ENCODE measurements at places on chromosomes 2 and 18.
A peak's percentile ranks its signal among the peaks of the same experiment; 100 is the strongest.

GRCh38 chr2:26786207-26787028 lies 562 bp downstream of the CENPA start:
- no peak for DNase-seq

GRCh38 chr18:53701697-53702096 lies 522.8 kb downstream of the MBD2 start:
- DNase-seq: no peak

DNA sequence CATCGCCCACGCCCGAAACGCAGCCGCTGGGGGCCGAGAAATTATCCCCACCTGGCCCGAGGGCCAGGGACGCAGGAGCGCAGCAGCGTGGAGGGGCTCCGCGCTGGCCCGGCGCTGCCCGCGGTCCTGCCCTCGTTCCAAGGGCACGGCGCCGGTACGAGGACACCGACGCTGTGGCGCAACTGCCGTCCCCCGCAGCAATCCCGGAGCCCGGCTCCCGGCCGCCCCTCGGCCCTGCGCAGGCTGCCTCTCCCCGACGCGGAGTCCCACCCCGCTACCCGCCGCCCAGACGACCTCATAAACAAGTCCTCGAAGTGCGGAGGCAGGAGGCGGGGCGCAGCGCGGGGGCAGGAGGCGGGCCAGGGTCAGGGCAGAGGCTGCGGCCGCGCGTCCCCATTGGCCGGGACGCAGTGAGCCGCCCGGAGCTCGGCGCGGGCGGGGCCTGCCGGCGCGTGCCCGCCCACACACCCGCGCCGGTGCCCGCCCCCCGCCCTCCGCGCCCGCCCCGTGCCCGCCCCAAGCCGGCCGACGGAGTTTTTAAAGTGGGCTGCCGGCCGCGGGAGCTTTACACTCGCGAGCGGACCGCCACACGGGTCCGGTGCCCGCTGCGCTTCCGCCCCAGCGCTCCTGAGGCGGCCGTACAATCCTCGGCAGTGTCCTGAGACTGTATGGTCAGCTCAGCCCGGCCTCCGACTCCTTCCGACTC lies at the start of gene EPAS1:
Gene EPAS1 (plus strand): TSS at position 568 of the 706 bp plus-strand sequence. CDS start 505 bp downstream, outside the sequence.
- DNase-seq: peak; percentile 79

- DNase-seq: no peak
These were observed 44.0 kb downstream of the TTC32 start for GRCh38 chr2:19857806-19858205.

DNA sequence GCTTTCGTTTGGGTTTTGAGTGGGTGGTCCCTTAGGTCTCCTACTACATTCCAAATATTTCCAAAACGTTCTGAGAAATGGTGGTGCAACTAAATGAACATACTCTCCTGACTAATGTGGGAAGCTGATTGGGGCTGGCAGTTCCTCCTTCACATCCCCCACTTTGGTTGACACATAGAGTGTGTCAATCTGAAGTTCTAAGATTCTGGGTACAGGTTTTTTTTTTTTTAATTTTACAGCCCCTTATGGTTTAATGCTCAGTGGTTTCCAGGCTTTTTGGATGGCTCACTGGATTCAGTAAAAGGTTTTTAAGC lies 58.4 kb upstream of the ITGB6 start:
- DNase-seq: no peak

DNA sequence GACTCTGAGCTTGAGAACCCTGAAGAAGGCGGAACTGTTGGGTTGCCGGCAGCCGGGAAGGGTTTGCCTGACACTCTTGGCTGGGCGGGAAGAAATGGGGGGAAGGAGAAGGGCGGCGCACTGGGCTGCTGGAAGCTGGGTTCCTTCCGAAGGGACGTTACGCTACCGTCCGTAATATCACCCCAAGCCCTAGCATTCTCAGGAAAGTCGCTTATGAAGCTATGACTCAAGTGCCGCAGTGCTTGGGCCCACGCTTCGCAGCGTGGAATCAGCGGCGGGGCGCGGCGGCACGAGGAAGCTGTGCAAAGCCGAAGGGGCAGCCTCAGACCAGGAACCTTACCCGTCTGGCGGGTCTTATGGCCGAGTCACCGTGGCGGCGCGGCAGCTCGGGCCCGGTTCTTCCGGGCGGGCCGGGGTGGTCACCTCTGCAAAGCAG lies 50.2 kb upstream of the SIGLEC15 start:
- peak; percentile 45 for DNase-seq

- DNase-seq: no peak
These were observed 75.5 kb downstream of the DTNB start for GRCh38 chr2:25597881-25598280.

DNA sequence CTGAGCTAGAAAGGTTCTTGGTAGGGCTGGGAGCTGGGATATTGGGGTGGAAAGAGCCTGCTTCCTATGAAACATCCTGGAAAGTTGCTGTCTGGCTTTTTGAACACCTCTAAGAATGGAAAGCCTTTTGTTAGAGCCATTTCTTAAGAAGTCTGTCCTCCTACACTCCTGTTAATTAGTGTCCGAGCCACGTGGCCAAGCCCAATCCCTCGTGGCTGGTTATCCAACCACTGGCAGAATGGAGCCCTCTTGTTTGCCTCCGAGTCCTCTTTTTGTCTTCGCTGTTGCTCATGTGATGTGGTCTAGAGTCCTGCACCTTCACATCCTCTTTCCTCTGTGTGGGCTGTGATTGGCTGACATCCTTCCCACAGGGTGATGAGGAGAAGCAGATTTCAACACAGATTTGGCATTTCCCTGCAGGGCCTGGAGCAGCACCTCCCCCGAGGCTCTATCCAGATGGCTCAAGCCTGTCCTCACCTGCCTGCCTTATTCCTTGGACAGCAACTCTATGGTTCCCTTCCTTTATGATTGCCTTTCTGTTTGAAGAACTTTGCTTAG lies 8.2 kb upstream of the TOGARAM2 start:
- DNase-seq: no peak

DNA sequence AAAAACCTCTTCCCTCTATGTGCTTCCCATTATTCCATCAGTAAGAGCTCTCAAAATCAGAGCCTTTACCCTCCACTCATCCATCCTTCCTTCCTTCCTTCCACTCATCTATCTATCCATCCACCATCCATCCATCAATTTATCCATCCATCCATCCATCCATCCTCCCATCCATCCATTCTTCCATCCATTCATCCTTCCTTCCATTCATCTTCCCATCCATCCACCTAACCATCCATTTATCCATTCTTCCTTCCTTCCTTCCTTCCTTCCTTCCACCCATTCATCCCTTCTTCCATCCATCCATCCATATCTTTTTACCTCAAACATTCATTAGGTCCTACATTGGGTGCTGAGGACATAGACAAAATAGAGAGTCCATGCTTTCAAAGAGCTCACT lies 19.4 kb upstream of the KCNF1 start:
- DNase-seq: no peak

- DNase-seq: no peak
These were observed 42.5 kb downstream of the LYPD1 start for GRCh38 chr2:132627536-132627935.

GRCh38 chr2:53177327-53177726 lies 590.3 kb upstream of the CHAC2 start:
- DNase-seq: no peak

GRCh38 chr2:196638765-196639164 lies 750 bp upstream of the CCDC150 start:
- DNase-seq: no peak

DNA sequence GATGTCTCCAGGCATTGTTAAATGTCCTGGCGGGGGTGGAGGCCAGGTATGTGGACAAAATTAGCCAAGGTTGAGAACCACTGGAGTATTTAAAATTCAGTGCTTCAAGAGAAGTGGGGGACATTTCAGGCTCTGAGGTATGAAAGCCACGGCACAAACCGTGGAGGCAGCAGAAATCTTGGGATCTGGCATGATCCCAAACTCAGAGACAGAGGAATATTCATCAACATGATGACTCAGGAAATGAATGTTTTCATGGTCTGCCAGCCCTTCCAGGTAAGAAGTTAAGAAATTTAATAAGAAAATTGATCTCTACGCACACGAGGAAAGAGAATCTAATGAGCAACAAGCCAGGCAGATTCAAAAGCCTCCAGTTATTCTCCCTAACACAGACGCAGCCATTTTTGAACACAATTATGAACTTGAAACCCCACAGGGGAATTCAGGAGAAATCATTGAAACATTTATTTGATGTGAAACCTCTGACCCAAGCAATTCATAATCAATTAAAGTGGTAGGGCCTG lies 11.3 kb upstream of the GRP start:
- DNase-seq: no peak

- no peak for DNase-seq
These were observed 40.0 kb downstream of the DNMT3A start for GRCh38 chr2:25301453-25302352.

DNA sequence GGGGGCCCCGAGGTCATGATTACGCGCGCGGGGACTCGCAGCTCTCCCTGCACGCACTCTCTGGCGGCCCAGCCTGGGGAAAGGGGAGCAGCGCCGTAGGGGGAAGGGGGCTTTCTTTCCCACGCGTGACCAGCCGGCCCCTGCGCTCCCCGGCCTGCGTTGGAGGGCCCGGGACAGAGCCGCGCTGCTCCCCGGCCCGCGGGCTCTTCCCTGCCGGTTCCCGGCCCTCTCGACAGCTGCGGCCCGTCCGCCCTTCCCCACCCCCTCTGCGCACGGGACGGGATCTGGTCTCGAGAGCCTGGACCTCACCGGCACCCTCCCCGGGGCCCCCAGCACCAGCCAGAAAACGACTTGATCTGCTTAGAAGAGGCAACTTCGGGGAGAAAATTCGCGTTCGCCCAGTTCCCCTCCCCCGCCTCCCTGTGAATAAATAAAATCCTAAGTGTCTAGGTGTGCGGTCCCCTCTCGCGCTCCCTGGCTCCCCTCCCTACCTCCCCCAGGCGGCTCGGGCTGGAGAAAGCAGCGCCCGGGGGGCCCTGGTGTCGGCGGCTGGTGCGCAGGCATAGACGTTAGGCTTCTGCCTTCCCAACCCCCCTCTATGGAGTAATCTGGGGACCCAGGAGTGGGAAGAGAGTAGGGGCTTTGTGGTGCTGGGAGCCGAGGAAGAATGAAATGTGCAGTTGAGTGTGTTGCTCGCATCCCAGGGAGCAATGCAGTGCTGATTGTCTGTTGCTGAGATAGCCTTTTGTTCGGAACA lies 803 bp upstream of the FIGN start:
- DNase-seq: no peak

- DNase-seq: no peak
These were observed 3.4 kb downstream of the RPS27A start for GRCh38 chr2:55235724-55236538.

GRCh38 chr2:234548695-234549420 lies 52.0 kb upstream of the ARL4C start:
- no peak for DNase-seq

GRCh38 chr2:192060161-192060560 lies 134.6 kb downstream of the TMEFF2 start:
- DNase-seq: peak; percentile 14

DNA sequence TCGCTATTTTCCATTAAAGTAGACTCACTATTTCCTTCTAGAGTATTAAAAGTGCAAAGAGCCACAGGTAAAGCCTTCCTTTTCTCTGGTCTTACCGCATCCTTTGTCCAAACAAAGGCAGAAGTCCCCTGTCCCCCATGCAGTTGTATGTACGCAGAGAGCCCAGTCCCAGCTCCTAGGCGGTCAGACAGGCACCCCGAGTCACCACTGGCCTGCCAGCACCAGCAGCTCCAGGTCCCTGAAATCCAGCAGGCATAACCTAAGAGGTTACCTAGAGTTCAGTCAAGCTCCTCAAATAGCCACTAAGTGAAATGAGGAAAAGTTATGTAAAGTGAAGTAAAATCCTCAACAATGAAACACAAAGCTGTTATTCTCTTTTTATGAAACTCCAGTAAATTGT lies 60.4 kb upstream of the TWIST2 start:
- no peak for DNase-seq

GRCh38 chr2:17536416-17536815 lies 4.1 kb upstream of the VSNL1 start:
- no peak for DNase-seq

DNA sequence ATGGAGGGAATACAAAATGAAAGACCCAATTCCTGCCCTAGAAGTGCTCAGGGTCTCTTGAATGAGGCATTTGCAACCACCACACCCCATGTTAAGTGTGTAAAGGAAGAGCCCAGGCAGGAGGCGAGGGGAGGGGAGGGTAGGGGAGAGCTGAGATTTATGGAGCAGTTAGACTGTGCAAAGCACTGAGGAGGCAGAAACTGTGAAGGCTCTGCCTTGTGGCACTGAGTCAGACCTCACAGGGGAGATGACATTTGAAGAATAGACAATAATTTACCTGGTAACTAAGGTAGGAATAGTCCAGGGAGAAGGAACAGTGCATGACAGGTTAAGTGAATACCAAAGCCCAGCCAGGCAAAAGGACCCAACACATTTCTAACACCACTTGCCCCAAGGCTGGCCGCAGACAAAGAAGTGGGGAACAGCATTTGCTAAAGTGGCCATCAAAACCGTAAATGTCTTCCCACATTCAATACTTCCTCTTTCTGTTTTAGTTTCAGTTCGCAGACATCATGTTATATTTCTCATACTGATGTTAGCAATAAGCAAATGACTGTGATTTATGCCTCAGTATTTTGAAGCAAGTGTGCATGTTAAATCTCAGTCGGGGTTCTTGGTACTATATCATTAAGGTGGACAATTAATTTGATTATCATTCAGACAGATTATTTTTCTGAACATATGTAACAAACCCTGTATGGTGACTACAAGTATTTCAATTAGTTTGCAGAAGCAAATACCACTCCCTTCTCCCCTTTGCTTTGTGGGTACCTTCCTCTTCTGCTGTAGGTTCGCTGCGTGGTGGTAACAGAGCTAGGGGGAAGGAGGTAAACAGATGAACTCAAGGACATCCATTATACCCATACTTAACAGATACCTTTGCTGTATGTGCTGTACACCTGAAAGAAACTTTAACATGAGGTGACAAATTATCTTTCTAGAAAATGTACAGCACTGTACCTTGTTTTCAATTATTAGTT lies 27.5 kb downstream of the CDH20 start:
- DNase-seq: no peak

GRCh38 chr2:106353676-106354075 lies 114.5 kb downstream of the RGPD3 start:
- DNase-seq: no peak

- DNase-seq: no peak
These were observed 90.9 kb downstream of the TTC27 start for GRCh38 chr2:32718752-32719151.

GRCh38 chr2:6941299-6942046 lies 24.3 kb downstream of the RNF144A start:
- no peak for DNase-seq

Measured in NCI-H460 (cell line).